ENCODE measurements at places on chromosomes 12 and 14.

- no peak for DNase-seq
Measured at GRCh38 chr14:29982993-29983392, 55.3 kb upstream of the PRKD1 start.

DNA sequence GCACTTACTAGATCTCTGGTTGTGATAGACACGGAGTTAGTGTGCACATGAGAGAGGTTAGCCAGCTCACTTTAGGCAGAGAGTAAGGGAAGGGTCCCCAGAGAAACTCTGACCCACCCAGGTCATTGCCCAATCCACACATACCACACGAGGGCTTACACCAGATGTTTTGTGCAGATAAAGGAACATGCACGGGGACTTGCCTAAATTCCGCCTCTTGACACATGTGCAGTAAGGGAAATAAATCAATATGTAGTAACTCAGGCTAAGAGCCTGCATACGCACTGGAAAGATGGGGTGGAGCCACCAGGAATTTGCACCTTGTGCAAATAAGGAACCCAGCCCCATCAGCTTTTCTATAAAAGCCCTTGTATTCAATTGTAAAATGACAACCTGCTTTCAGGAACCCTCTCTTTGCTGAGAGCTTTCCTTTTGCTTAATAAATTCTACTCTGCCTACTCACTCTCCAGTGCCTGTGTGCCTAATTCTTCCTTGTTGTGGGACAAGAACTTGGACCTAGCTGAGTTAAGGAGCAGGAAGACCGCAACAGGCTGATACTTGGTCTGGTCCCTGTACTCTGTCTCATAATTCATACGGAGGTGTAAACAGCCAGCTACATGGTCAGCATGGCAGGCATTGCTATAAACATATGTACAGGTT is 120.2 kb downstream of the EMP1 start:
- DNase-seq, result no peak

DNA sequence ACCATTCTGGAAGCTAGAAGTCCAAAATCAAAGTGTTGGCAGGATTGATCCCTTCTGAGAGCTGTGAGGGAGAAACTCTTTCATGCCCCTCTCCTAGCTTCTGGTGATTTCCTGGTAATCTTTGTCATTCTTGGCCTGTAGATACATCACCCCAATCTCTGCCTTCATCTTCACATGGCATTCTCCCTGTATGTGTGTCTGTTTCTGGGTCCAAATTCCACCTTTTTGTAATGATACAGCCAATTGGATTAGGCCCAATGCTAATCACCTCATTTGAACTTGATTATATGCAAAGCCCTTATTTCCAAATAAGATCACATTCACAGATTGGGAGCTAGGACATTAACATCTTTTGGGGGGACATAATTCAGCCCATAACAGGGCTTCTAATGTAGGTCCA is 76.9 kb upstream of the MBIP start:
- DNase-seq, result no peak

DNA sequence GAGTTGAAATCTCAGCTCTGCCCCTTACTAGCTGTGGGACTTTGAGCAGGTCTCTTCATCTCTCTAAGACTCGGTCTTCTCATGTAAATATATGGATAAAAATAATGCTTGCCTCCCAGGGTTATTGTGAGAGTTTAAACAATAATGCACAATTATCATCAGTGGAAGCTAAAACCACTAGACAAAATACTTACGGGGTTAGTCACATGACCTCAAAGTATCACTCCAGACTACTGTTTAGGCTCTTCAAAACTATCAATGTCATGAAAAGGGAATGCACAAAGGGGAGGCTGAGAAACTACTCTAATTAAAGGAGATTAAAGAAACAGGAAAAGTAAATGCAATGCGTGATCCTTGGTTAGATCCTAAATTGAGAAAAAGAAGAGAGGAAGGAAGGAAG is 24.5 kb upstream of the TSPAN11 start:
- DNase-seq, result no peak

DNA sequence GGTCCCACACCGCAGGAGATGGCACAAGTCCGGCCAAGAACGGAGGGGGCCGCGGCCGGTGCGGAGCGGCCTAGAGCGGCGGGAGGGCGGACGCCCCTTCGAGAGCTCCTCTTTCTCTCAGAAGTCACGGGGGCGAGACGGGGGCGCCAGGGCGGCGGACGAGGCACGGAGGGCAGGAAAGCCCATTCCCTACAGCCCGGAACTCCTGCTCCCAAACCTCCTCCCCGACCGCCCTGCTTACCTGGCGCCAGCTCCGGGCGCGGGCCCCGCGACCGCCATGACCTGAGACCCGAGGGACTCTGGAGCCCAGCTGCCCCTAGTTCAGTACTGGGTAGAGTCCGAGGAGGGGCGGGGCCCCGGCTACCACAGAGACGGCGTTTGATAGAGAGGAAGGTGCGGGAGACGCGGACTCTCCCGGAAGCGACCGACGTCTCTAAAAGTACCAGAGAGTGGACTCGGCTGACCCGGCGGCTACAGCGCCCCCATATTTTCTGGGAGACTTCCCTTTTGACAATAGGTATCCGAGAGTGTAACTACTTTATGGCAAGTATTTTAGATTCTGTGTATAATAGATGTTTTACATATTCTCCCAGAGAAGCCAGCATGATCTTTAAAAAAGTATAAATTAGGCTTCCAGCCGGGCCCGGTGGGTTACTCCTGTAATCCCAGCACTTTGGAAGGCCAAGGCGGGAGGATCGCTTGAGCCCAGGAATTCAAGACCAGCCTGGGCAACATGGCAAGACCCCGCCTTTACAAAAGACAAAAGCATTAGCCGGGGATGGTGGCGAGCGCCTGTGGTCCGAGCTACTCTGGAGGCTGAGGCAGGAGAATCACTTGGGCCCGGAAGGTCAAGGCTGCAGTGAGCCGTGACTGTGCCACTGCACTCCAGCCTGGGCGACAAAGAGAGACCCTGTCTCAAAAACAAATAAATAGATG is at the start of gene ABCD4:
Gene ABCD4 (minus strand): TSS at position 301 of the 936 bp plus-strand sequence. CDS start 22 bp downstream, at position 279.
- DNase-seq, result peak; percentile 88

DNA sequence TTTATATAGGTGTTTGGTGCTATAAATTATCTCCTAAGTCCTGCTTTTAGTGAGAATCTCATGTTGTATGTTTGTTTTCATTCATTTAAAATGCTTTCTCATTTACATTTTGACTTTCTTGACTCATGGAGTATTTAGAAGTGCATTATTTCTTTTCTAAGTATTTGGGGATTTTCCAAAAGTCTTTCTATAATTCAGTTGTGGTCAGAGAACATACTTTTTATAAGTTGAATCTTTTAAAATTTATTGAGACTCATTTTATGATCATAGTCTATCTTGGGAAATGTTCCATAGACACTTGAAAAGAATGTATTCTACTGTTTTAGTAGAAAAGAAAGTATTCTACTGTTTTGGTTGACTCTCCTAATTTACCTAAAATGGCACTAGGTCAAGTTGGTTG is 168.2 kb downstream of the AKAP6 start:
- DNase-seq, result no peak

GRCh38 chr14:81314443-81315175 is 85.5 kb downstream of the STON2 start:
- no peak for DNase-seq

DNA sequence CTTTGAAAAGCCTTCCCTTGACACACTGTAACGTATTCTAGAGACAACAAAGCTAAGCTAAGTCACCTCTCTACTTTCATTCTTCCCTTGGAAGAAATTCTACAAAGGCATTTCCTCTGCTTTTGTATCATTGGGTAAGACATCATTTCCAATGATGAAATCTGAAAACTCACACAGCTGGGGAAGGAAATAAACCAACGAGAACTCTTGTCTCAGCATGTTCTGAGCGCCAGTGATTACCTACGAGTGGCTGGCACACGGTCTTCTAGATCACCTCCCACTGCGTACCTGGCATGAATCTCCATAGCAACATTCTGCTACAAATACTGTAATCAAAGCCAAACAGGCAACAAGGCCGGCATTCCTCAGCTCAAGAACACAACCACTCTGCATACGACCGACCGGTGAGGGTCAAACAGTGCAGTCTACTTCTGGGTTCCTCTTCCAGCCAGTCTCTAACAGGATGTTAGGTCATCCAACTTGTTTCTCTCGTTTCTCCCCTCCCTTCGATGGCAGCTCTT is 7.6 kb downstream of the VPS37B start:
- peak; percentile 39 for DNase-seq

- no peak for DNase-seq
Measured at GRCh38 chr14:64929014-64929359, 13.6 kb downstream of the GPX2 start.

GRCh38 chr12:46560089-46560488 is 187.5 kb upstream of the SLC38A2 start:
- DNase-seq, result no peak

DNA sequence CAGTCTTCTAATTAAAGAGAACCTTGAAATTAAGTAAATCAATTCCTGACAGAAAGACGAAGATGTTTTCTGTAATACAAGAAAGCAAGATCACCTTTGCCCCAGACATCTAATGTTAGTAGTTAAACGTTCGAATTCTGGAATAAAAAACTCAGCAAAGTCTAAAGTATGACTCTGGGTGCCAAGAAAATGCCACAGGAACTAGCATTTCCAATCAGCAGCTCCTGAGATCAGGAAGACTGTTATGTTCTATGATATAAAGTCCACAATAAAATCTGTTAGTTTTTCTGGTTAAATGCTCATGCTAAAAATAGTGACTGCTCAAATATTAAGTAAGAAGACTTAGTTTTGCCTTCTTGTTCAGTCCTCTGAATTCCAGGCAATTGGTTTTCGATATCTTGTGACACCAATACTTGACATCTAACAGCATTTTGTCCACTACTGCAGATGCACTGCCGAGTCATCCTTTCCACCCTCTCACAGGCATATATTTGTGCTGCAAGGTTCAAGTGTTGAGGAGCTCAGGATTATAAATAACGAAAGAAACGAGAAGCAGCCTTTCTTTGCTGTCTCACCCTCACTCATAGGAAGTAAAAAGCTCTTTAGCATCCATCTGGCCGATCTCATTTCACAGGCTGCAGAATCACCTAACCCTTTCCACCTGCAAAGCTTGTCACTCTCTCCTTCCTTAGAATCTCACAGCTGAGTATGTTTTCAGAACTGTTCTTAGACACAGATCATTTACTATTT is 32.0 kb downstream of the SSH1 start:
- peak; percentile 30 for DNase-seq

GRCh38 chr14:89658977-89659670 is 242.1 kb upstream of the FOXN3 start:
- DNase-seq, result no peak

DNA sequence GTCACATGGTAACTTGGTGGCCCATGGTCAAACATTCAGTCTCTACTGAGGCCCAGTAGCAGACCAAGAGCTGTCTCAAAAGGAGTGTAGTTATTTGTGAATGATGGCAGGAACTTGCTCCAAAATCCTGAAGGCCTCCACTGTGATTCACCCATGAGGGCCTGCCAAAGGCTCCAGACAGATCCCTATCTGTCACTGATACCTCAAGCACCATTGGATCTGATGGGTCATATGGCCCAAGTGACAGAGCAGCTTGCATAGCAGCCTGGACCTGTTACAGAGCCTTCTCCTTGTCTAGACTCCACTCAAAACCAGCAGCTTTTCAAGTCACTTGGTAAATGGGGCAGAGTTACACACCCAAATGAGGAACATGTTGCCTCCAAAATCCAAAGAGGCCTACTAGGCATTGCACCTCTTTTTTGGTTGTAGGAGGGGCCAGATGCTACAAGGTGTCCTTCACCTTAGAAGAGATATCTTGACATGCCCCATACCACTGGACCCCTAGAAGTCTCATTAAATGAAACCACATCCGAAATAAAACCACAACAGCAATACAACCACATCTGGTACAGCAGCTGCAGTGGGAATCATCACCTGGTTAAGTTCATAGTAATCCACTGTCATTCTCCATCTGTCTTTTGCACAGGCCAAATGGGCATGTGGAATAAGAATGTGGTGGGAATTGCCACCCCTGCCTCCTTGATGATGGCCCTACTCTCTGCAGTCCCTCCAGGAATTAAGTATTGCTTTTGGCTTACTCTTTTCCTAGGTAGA is 150.4 kb upstream of the MAX start:
- DNase-seq, result no peak

DNA sequence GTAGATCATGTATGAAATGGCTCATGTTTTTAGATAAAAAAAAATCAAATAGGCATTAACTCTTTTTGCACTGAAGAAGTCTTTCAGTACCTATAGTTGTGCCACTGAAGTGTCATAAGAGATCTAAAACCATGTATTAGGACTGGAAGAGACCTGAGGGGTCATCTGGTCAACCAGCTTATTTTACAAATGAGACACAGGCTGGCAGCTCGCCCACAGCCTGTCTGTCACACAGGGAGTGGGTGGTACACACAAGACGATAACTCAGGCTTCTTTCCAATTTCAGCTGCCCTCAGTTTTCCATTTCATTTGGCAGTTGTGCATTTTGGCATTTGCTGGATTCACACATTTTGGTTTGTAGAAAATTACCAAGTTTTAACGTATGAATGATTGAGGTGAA is 34.7 kb downstream of the C12orf75 start:
- no peak for DNase-seq

DNA sequence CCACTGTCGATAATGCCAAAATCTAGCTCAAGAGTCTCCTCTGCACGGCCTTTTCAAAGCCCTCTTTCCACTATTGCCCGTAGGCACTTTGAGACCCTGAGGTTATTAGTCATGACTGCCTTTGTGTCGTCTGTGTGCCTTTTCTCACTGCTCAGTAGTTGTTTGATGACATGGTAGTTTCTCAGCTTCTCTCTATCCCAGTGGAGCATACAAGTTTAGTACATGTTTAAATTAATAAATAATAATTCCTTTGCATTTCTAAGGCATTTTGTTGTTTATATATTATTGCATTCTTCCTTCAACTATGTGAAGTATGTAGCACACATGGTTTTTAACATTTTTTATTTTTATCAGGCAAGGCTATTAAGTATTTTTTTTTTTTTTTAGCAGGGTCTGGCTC is 458.1 kb downstream of the PCNX1 start:
- no peak for DNase-seq

DNA sequence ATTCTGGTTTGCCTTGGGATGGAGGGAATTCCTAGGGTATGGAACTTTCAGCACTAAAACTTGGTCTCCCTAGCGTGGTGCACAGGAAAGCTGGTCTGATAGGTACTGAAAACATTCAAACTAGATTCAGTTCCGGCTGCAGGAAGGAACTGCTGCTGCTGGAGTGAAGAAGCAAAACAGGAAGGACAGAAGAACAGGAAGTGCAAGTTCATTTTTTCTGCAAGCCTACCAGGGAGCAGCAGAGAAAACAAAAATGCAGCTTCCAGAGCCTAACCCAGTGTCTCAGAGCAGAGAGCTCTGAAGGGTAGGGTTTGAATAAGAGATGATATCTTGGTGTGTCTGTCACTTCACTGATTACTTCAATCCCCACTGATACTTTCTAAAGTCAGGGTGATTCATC is 165.2 kb downstream of the VRK1 start:
- DNase-seq, result no peak

DNA sequence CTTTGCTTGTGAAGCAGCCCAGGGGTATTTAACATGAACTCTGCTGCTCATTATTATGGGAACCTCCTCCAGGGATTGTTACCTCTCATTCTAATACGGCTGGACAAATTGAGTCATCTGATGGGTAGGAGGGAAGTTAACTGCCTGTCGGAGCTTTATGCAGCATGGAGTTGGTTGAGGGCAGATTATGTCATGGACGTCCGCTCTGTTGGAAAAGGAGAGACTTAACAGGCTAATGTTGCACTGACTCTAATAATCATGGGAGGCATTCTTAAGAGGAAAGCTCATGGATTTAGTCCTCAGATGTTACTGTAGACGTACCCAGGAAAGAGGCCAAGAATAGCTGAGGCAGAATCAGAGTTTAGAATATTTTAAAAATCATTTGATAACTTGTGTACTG is 9.9 kb downstream of the POP5 start:
- no peak for DNase-seq
